ENCODE measurements at places on chromosomes 7 and 10. TPM values are rescaled to one million over a fixed set of nuclear protein-coding genes. Genes with fewer than 3 reads are reported as not detected.

ATP6V1F gene
- total RNA-seq, result 31.2 TPM

C10orf62 gene
- total RNA-seq, result not detected

SAP25 gene
- not detected for total RNA-seq

WDFY4 gene
- 5.2 TPM for total RNA-seq

GIMAP4 gene
- 64.7 TPM for total RNA-seq

STEAP1 gene
- 0.77 TPM for total RNA-seq

CEP41 gene
- total RNA-seq, result 11.9 TPM

MYO3A gene
- 0.58 TPM for total RNA-seq

TUBAL3 gene
- total RNA-seq, result not detected

- peak; percentile 56 for DNase-seq
Measured at GRCh38 chr7:22488643-22489462, 11.1 kb downstream of the STEAP1B start.

DNA sequence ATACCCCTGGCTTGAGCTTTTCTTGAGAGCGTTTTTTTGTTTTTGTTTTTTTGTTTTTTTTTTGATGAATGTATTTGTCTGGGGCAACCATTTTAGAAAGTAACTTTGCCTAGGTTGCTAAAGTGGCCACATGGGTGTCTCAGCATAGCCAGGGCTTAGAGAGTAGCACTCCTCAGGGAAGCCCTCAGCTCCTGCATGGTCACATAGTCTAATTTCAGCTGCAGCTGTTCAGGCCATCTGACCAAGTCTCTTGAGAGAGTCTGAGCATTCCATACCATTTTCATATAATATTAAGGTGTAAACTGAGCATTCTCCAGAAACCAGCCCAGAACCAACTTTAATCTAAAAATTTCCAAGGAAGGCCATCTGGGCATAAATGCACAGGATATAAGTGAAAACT, 186.4 kb downstream of the NPSR1 start:
- no peak for DNase-seq

- no peak for DNase-seq
Measured at GRCh38 chr10:522350-522749, 167.1 kb downstream of the DIP2C start.

DNA sequence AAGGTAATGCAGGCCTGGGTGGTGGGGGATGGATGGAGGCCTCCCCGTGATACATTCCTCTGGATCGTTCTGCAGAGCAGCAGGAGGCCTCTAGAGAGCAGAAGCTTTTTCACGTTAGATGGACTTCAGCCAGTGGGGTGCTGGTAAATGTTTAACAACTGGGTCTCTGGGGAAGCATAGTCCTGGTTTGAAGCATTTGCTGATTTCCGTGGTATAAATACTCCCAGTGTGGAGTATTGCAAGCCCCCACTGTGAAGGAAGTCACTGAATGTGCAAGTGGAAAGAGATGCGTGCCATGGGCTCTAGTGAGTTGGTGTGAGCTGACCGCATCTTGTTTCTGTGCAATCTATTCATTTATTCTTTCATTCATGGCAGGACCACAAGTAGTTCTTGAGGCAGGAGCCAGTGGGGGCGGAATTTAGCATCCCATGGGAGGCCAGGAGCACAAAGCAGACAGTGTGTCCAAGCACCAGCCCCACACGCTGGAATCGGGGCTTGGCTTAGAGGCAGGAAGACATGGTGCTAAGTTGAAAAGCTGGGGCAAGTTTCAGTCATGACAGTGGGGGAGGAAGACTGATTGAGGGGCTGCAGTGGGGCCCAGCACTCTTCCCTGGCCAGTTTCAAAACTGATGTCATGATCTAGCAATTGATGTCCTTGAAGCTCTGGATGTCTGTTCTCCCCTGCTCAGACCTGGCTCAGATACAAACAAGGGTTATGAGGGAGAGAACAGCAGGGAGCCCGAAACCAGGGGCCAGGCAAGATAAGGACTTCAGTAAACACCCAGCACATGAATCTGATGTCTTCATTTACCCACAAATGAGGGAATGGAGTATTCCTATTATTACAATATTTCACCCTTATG, 280.9 kb upstream of the LYZL1 start:
- no peak for DNase-seq

GRCh38 chr10:32402499-32402898, 43.4 kb upstream of the CCDC7 start:
- no peak for DNase-seq

DNA sequence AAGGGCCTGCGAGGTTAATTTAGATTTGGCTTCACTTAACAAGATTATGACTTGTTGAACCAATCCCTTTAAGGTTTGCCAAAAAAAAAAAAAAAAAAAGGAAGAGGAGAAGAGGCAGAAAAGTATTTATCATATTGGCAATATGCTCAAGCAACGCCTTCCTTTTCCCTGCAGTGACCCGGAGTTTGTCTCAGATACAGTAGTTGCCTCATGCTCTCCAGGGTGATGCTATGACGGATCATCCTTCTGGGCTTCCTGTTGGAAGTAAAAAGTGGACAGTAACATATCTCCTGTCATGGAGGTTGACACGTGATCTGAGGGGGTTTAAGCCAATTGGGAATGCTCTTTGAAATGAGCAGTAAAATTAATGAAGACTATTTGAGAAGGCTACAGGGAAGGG, 117.3 kb downstream of the BMPER start:
- no peak for DNase-seq

GRCh38 chr7:25633426-25634036, 405.2 kb upstream of the NPVF start:
- DNase-seq, result no peak

DNA sequence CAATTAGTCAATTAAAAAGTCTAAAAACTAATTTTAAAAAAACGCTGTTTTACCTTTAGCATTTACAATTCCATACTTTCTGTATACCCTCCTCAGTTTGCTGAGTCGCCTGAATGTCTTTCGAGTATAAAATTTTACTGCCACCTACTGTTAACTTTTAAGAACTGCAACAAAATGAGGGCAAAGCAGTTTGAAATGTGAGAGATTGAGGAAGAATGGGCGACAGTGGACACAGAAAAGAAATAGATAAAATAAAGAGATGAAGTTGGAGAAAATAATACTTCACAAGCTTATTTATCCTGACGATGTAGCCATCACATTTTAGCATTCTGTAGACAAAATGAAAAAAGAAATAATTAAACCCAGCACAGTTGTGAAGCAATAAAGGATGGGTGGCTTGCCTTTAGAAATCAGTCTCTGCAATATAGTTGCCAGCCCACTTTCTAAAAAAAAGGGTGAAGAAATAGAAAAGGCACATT, 110.8 kb upstream of the PTN start:
- no peak for DNase-seq

GRCh38 chr10:30639946-30640786, 10.6 kb upstream of the LYZL2 start:
- DNase-seq, result no peak

GRCh38 chr7:123901101-123901500, 23.9 kb upstream of the SPAM1 start:
- no peak for DNase-seq

GRCh38 chr10:86659721-86660453, 5.5 kb downstream of the OPN4 start:
- no peak for DNase-seq

- no peak for DNase-seq
Measured at GRCh38 chr7:123499211-123499970, 35.0 kb downstream of the IQUB start.

- no peak for DNase-seq
Measured at GRCh38 chr10:132366499-132366898, 30.5 kb upstream of the PWWP2B start.

GRCh38 chr10:17562614-17563013, 54.6 kb downstream of the HACD1 start:
- no peak for DNase-seq

DNA sequence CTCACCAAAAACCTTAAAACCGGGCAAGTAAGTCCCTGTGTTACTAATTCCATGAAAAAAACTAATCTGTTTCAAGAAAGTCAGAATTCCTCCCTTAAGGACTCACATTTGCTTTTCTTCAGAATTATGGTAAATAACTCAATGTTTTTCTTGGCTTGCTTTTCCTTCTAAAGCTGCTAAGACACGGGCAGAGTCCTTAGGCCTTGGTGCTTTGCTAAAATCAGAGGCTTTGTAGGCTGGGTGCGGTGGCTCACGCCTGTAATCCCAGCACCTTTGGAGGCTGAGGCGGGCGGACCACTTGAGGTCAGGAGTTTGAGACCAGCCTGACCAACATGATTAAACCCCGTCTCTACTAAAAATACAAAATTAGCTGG, 32.0 kb downstream of the GNA12 start:
- DNase-seq, result no peak

DNA sequence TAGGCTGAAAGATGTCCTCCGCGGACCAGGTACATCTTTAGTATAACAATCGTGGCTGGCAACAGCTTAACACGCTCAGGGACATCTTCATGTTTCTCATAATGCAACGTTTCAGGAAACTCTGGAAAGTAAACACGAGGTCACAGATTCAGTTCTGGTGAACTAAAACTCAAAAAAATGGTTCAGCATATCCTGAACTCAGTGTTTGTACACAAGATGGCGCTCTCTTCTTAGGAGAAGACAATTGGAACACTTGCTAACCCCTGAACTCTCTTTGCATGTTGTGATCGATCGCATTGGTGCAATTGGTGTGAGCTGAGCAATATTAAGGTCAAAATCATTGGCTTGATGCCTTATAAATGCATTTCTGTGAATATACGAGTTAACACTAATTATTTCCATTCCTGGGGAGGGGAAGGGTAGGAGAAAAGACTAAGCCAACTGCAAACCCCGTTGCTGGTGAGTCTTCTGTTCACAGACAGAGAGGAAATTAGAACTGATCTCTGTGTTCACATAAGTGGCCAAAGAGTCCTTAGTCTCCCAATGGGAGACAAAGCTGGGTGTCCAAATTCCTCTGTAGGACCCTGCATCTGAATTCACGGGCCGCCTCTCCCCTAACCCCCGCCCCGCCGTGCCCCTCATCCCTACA, 52.6 kb upstream of the FAM180A start:
- no peak for DNase-seq

- no peak for DNase-seq
Measured at GRCh38 chr10:11483201-11484148, 128.0 kb downstream of the USP6NL start.
